Smooth muscle cell of the coronary artery (primary cell): ENCODE measurements at places on chromosomes 13 and 19. TPM values are rescaled to one million over a fixed set of nuclear protein-coding genes. Genes with fewer than 3 reads are reported as not detected.

Gene RGL3
- total RNA-seq, result 1.5 TPM in 2 replicates

Gene BSPH1
- total RNA-seq, result not detected in 2 replicates

Gene HIF3A
- total RNA-seq, result 0.38 and 3.3 TPM in 2 replicates

Gene DACH1
- under 0.01 and 1.8 TPM in 2 replicates for total RNA-seq

Gene ZNF136
- total RNA-seq, result 4.8 and 6.7 TPM in 2 replicates

Gene AP2S1
- 168 and 192 TPM in 2 replicates for total RNA-seq

Gene ZNF135
- total RNA-seq, result 3.6 and 3.9 TPM in 2 replicates

Gene SPART
- total RNA-seq, result 60.7 and 156 TPM in 2 replicates
